SIG-M5 (cell line): ENCODE measurements at places on chromosomes 13 and 19.

GRCh38 chr13:29452773-29453616 lies 142.5 kb downstream of the SLC7A1 start:
- no peak for DNase-seq

DNA sequence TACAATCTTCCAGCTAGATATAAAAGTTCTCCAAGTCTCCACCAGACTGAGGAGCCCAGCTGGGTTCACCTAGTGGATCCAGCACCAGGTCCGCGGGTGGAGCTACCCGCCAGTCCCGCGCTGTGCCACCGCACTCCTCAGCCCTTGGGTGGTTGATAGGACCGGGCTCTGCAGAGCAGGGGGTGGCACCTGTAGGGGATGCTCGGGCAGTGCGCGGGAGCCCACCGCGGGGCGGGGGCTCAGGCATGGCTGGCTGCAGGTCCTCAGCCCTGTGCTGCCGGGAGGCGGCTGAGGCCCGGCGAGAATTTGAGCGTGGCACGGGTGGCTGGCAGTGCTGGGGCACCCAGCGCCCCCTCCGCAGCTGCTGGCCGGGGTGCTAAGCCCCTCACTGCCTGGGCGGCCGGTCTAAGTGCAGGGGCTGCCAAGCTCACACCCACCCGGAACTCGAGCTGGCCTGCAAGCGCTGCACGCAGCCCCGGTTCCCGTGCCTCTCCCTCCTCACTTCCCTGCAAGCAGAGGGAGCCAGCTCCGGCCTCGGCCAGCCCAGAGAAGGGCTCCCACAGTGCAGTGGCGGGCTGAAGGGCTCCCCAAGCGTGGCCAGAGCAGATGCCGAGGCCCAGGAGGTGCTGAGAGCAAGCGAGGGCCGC lies 542.8 kb upstream of the PCDH9 start:
- no peak for DNase-seq

DNA sequence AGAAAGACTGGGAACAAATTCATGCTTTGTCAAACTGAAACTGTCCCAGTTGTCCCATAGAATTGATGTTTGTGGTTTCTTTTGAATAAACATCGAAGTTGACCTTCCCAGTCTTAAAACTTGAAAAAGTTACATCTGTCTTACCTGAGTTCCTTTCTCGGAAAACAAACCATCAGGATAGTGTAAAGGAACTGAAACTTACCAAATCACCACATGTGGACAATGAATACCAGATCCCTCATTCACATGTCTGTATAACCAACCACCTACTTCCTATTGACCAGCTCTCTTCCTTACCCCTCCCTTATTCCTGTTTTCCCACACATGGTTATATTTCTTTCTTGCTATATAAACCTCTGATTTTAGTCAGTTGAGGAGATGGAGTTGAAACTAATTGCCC lies 791.7 kb upstream of the PCDH20 start:
- DNase-seq: no peak

DNA sequence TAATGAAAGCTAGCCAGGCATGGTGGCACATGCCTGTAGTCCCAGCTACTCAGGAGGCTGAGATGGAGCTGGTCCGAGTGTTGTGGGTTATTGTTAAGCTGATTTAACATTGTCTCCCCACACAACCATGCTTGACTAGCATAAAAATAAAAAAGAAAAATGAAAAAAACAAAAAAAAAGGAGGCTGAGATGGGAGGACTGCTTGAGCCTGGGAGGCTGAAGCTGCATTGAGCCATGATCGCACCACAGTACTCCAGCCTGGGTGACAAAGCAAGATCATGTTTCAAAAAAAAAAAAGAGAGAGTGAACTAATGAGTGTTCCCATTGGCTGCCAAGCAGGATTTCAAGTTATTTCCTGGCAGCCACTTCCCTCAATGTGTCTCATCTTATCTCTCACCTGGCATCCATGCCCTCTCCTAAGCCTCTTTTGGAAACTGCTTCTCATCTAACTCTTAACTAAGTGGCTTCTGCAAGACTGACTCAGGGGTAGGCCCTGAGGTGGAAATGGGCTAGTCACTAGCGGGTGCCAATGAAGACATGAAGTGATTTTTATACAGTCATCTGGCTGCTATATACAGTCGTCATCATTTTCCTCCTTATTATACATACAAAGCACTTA lies 4.9 kb downstream of the THAP8 start:
- DNase-seq: no peak

GRCh38 chr19:34229721-34230120 lies 24.6 kb upstream of the GARRE1 start:
- DNase-seq: no peak

GRCh38 chr19:4379383-4380253 lies 20.7 kb downstream of the SH3GL1 start:
- DNase-seq: no peak

DNA sequence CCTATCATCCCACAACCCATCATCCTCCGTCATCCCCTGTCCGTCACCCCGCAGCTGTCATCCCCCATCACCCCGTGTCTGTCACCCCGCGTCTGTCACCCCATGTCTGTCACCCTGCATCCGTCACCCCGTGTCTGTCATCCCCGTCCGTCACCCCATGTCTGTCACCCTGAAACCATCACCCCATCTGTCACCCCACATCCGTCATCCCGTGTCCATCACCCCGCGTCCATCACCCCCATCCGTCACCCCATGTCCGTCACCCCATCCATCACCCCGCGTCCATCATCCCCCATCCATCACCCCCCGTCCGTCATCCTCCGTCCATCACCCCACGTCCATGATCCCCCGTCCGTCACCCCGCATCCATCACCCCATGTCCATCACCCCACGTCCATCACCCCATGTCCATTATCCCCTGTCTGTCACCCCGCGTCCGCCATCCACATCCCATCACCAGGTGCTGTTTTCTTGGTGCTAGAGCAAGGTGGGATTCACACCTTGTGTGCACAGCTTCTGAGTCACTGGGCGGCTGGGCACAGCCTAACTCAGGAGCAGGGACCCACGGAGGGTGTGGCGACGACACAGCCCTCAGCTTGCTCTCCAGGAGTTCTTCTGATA lies 24.2 kb downstream of the RASA3 start:
- no peak for DNase-seq

DNA sequence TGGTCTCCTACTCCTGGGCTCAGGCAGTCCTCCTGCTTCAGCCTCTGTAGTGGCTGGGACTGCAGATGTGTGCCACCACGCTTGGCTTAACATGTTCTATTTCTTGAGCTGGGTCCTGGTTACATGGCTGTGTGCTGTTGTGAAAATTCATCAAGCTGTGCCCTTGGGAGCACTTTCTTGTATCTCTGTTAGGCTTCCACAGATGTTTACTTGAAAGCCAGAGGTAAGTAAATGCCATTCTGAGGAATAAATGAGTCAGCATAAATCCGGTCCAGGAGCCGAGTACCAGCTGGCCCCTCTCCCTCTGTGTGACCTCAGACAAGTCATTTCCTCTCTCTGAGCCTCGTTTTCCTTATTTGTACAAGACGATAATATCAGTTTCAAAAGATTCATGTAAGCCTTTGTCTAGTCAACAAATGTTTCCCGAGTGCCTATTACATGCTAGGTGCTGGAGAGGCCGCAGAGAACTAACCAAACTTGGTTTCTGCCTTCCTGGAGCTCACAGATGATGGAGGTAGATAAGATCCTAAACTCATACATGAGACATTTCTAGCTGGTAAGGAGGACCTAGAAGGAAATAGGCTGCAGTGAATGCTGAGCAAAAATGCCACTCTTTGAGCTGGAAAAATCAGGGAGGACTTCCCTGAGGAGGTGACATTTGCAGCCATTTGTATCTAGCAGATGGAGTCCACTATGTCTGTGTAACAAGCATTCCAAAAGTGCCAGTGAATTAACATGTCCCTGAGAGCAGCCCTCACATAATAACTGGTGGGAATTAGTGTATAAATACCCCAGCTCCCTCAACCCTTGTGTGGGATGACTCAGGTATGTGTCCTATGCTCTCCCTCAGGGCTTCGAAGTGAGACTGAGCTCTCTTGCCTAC lies 2.7 kb upstream of the RASAL3 start:
- DNase-seq: no peak

- DNase-seq: no peak
Observed at GRCh38 chr19:54160182-54160811, 776 bp upstream of the LENG1 start.
